ENCODE measurements at places on chromosomes 4 and X. TPM values are rescaled to one million over a fixed set of nuclear protein-coding genes. Genes with fewer than 3 reads are reported as not detected.
A peak's percentile ranks its signal among the peaks of the same experiment; 100 is the strongest.

FREM3 gene
- total RNA-seq = 0.51 TPM

TRIML2 gene
- total RNA-seq = not detected

F9 gene
- total RNA-seq = not detected

PCDH7 gene
- 0.28 TPM for total RNA-seq

CXCL1 gene
- total RNA-seq = 11.4 TPM

PITX2 gene
- total RNA-seq = not detected

UNC5C gene
- total RNA-seq = 0.23 TPM

NPNT gene
- 0.09 TPM for total RNA-seq

GRCh38 chrX:39690541-39691415 is 407.0 kb downstream of the BCOR start:
- DNase-seq = no peak

DNA sequence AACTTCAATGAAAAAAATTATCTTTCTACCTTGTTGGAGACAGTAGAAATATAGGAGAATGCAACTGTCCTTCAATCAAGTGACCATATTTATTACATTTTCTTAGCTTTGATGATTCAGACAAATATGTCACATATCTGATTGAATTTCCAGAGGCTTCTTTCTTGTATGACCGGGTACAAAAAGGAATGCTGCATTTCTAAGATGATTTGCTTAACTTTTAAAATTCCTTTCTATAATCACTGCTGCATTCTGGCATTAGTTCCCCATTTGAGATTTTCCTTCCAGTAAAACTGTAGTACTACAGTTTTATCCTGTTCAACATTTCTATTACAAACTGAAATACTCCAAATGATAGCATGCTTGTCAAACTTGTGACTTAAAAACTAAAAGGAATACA is 5.2 kb downstream of the MFSD8 start:
- DNase-seq = no peak

GRCh38 chrX:155068165-155068564 is 2.8 kb downstream of the CMC4 start:
- peak; percentile 66 for DNase-seq

DNA sequence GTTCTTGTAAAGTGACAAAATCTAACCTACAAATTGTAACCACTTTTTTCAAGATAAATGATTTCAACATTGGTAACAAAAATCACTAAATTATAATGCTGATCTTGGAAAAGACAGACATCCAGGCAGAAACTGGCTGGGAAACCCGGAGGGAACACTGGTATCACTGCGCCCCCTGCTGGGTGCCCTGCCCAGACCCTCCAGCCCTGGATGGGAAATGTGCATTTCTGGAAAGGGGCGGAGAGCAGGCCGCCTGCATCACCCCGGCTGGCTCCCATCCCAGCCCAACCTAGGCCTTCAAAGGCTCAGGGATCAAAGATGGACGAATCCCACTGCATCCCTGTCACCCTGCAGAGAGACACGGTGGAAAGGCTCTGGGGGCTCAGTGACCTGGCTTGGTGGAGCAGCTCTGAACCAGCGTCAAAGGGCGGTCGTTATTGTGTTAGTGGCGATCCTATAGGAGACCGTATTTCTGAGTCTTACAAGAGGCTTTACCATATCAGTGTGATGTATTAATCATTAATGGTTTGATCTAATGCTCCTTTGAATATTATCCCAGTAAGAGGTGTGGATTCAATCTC is 37.3 kb downstream of the ACOX3 start:
- DNase-seq = peak; percentile 90

DNA sequence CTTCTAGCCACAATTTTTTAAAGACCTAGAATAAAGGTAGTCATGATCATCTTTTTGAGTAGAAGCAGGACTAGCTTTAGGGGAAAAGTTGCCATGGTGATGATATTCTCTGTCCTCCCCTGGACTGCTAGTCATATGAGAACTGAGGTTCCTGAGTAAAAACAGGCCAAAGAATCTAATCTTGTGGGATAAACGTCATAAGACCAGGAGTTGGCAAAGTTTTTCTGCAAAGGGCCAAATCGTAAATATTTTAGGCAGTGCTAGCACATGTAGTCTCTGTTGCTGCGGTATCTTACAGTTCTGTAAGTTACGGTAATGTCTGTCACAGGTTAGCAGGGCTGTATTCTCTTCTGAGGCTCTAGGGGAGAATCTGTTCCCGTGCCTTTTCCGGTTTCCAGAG is 3.4 kb downstream of the PRPS2 start:
- DNase-seq = no peak

DNA sequence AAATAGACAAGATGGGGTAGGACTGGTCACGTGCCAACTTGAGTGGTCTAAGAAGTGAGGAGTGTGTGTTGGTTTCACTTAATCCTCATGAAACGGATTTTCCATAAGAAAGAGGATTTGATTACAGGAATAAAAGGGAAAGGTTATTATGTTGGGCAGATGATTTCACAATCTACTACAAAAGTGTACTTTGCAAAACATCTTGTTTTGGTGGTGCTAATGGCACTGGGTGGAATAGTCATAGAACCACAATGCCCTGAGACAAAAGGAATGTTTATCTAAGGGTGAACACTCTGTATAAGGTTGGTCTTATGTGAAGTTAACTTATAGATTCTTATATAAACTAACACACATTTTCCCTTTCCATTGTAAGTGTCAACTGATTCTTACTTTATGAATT is 45.6 kb downstream of the GLUD2 start:
- no peak for DNase-seq

DNA sequence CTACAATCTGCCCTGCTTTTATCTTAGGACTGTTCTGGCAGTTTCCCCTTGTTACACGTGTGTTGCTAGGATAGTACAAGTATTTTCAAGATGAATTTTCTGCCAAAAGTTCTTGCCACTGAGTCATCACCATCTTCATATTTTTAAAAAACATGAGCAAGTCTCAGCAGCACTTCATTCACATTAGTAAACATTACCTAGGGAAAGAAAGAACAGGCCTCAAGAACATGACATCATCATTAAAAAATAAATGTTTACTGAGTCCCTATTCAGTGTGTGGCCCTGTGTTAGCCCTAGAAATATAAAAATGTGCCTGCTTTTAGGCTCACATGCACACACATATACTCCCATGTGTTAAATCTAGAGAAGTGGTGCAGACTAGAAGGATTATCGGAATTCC is 18.7 kb upstream of the GPC3 start:
- no peak for DNase-seq

- DNase-seq = peak; percentile 99
Measured at GRCh38 chr4:140756319-140757231, at the start of gene TBC1D9. Gene TBC1D9, minus strand, starts transcription at chr4:140756385. Its CDS starts 340 bp downstream, at chr4:140756045.
